Astrocyte of the spinal cord (primary cell): ENCODE measurements at places on chromosomes 11 and 22.

DNA sequence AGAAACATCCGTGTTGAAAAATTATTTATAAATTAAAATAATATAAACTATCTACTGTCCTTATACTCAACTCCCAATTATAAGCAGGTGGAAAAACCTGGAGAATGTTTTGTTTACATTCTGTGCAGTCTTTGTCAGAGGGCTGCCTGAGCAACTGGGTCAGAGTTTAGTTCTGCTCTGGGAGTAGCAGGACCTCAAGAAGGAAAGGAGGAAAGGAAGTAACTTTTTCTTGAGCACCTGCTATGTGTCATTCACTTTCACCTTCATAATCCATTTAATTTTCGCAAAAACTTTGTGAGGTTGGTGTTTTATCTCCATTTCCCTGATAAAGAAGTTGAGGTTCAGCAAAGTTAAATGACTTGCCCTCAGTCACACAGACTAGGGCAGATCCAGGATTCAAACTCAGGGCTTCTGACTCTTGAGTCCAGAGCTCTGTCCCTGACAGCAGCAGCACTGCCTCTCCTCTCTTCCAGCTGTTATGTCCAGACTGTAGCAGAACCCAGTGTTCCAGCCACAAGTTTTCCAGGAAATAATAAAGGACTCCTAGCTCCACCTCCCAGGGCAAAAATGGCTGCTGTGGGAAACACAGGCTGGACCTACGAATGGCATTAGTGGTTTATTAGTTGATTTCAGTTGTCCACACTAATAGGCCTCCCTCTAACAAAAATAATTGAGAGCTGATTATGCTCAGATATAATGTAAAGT is 6.4 kb downstream of the CD3E start:
- no peak for DNase-seq

- no peak for DNase-seq
Measured at GRCh38 chr11:1534171-1534570, 37.9 kb downstream of the DUSP8 start.

GRCh38 chr22:42608823-42609361 is 5.8 kb downstream of the POLDIP3 start:
- DNase-seq: peak; percentile 81

DNA sequence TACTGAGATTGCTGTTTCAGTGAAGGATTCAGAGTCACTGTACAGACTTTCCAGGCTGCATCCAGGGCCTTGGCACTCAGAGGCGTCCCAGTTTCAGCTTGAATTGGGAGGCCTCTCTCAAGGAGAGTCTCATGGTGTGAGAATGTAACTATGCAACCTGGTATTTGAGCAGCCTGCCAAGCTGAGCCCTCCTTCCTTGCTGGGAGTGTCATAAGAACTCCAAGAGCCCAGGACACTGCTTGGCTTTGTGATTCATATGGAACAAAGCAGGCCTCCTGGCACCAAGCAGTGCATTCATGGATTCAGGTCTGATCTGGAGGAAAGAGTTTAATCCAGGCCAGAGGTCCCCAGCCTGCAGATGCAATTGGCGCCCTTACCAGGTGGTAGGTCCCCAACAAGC is 171.7 kb downstream of the DBX1 start:
- peak; percentile 88 for DNase-seq

DNA sequence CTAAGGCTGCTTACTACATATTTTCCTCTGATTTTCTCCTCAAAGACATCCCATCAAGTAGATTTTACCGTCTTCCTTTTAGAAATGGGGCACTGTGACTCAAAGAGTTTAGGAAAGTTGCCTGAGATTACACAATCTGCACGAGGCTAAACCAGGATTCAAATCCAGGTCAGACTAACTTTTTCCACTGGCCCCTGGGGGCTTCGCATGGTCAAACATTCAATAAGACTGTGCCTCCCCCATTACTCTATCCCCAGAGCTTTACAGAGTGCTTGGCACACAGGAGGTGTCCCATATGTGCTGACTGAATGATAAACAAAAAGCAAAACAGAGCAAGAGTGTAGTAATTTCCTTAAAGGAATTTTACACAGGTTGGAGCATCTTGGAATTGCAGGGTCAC is 118.1 kb upstream of the TEAD1 start:
- peak; percentile 31 for DNase-seq

DNA sequence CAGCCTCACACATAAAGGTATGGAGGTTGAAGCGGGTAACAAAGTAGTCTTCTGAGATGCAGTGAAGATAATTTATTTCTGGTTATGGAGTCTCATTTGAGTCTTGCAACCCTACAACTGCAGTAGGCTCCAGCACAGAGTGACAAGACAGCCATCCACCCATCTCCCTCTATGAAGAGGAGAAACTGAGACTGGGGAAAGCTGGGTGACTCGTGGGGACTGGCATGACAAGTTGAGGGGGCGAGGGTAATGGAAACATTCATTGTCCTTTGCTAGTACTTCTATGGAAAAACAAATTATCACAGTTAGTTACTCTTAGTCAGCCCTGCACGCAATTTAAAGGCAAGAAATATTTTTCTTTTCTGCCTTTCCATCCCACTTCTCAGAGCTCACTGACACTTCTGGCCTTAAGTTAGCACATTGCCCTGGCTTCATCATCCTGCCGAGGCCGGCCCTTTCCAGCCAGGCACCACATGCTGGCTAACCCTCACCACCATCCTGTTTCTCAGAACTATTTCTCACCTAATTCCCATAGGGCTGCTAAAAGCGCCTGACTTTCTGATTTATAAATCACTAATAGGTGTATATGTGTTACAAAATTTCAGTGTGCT is 361.1 kb downstream of the ETS1 start:
- no peak for DNase-seq

DNA sequence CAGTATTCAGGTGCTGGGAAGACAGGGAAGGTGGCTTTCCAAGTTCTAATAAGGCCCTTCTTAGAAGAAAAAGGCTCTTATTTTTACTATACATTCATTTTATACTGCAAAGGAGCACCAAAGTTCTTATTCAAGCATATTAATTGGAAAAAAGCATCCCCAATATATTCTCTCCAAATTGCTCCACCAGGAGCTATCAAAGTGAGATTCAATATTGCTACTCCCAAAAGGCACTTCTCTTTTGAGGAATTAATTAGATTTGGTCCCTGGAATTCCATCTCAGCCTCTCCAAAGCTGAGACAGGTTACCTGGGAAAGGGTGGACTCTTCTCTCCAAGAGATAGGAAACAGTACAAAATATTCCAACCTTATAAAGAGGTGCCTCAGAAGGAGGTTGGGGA is 134.1 kb downstream of the LARGE1 start:
- DNase-seq: no peak

GRCh38 chr11:46452918-46453517 is 61.4 kb upstream of the CHRM4 start:
- DNase-seq: no peak

- DNase-seq: no peak
Measured at GRCh38 chr11:134642206-134642605, 230.2 kb upstream of the B3GAT1 start.

- no peak for DNase-seq
Measured at GRCh38 chr11:11125618-11126017, 227.4 kb downstream of the CSNK2A3 start.

GRCh38 chr11:127358160-127358559 is 357.6 kb upstream of the KIRREL3 start:
- no peak for DNase-seq

GRCh38 chr11:15055620-15056356 is 17.6 kb upstream of the CALCB start:
- no peak for DNase-seq

DNA sequence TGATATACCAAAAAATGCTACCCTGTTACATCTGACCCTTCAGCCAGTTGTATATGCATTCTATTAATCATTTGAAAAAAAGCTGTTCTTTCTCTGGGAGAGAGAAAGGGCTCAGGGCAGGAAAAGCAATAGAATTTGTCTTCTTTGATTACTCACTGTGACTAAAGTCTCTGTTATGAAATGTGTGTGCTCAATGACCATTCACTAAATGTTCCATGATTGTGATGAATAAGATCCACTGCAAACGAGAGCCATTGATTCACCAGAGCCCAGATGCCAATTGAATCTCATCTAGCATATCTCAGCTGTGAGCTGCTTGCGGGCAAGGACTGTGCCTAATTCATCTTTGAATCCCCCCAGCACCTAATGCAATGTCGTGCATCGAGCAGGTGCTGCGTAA is 184.3 kb downstream of the OPCML start:
- DNase-seq: peak; percentile 24

- peak; percentile 76 for DNase-seq
Measured at GRCh38 chr11:76086743-76087635, 119.3 kb downstream of the WNT11 start.

GRCh38 chr11:122337241-122337640 is 221.2 kb upstream of the BLID start:
- no peak for DNase-seq

DNA sequence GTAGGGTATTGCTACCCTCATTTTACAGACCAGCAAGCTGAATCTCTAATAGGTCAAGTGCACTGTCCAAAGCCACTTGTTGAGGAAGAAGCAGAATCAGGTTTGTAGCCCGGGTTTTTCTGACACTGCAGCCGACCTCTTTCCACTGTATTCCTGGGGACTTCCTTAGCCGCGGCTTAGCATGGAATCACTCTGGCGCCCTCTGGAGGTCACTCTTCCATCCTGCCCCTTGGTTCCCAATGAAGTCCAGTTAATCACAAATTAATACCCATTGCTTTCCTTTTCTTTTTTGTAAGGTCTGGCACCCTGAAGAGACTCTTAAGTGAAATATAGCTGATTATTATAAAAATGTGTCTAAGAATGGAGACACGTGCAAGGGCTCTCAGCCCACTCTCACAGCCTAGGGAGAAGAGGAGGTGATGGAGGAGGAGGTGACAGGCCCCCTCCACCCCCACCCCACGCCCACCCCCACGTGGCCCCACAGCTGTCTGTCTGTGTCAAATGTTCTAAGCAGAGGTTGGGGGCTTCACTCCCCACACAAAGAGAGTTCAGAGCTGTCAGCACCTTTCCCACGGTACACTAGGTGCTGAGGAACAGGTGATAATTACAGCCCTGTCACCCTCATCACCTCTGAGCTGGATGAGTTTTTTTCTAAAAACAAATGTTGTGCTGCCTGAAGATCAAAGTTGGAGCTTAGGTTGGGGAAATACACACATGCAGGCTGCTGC is 57.7 kb upstream of the DRD2 start:
- peak; percentile 77 for DNase-seq

- DNase-seq: no peak
Measured at GRCh38 chr11:2824851-2825250, 60.7 kb downstream of the CDKN1C start.

DNA sequence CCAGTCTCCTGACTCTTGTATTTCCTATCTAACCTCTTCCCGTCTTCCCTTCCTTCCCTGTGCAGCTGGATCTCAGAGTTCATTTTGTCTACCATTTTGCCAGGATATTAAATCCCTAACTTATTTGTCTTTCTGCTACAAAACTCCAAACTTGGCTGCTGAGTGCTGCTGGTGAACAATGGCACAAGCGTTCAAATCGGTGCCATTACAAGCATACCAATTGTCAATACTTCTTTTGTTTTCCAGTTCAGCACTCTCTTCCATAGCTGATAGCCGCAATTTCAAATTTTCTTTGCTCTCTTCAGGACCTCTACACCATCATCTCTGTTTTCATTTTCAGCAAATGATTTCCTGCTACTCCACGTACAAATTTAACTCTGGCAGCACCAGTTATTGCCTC is 13.4 kb downstream of the IL18 start:
- no peak for DNase-seq

DNA sequence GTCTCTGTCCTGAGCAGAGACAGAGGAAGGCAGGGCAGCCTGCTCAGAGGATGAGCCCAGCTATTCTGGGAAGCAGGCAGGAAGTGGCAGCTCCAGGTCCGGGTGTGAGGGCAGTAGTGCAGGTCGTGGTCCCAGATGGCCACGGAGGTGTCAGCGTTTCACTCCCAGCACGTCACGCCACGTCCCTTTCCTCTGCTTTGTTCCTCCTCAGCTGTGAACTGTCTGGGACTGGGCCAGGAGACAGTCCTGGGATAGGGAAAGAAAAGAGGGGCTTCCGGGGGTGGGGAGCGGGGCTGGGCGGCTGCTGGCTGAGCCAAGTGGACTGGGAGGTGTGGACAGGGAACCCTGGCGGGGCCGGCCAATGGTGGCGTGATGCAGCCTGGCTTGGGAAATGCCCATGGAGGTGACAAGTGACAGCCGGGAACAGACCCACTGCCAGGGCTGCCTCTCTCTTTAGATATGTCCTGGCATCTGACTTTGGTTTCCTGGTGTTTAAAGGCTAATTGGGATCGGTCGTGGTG is 64.7 kb downstream of the KCNQ1 start:
- no peak for DNase-seq

GRCh38 chr22:23715806-23716375 is 25.1 kb downstream of the RGL4 start:
- DNase-seq: no peak

DNA sequence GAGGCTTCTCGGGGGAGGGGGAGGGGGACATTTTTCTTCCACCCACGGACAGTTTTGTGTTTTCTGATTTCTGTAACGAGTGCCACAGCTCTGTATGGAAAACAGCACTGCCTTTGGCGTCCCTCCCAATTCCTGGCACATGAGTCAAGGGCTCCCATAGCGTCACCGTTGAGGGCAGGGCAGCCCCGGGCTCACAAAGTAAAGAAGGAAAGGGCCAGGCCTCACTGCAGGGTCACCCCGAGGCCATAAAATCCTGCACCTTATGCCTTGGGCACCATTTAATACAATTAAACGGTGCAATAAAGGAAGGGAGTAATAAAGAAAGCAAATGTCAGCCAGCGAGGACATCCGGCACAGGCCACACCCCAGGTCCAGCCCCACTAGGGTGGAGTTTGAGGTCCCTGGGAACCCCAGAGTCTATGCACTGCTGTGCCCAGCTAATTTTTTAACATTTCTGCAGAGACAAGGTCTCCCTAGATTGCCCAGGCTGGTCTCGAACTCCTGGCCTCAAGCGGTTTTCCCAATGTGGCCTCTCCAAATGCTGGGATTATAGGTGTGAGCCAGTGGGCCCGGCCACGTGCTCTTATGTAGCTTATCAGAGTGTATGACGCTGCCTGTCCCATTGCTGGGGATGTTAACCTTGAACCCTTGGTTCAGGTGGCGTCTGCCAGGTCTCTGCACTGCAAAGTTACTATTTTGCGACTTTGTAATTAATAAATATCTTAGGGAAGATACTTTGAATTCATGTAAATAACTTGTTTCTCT is 13.6 kb upstream of the MUC2 start:
- peak; percentile 19 for DNase-seq

DNA sequence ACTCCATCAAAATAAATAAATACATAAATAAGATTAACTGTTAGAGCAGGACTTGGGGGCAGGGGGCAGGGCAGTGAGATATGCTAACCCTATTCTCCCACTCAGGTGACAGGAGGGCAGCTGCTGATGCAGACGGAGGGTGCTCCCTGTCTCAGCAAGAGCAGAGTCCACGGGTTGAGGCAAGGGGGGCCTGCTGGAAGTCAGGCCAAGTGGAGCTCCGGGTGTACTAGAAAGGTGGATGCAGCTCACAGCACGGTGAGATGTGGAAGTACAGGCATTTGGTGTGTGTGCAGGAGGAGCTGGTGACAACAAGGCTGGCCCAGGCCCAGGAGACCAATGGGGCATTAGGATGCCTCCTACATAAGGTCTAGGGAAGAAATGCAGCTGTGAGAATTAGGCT is 467.3 kb upstream of the B3GAT1 start:
- no peak for DNase-seq

- DNase-seq: no peak
Measured at GRCh38 chr22:33005476-33005875, 52.7 kb downstream of the SYN3 start.

GRCh38 chr11:117145393-117145761 is 1.3 kb downstream of the PAFAH1B2 start:
- DNase-seq: peak; percentile 41
